Cerebellar nuclear complex (tissue), 1 donor: ENCODE measurements at places on chromosomes 16 and 17.
A peak's percentile ranks its signal among the peaks of the same experiment; 100 is the strongest.

GRCh38 chr16:85675251-85675874 lies 13.4 kb downstream of the GINS2 start:
- no peak for DNase-seq

DNA sequence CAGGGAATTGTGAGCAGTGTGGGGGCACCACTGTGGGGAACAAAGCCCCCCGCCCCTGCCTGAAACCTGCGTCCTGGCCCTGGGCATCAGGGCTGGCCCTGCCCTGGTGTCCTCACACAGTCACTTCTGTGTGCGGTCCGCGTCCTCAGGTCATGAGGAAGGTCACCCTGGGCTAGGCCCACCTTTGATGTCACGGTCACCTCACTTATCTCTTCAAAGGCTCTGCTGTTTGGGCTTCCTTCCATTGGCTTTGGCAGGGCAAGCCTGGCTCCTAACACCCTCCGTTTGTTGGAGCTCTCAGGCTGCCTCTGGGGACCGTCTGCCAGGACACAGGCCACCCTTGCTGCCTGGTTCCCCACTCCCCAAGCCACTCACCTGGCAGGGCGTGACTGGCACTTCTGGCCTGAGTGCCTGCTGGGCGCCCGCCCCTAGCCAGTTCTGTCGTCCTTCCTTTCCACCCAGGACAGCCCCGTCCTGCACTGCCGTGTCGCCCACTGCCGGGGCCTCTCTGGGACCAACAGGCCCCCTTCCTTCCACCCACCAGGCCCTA lies 8.8 kb downstream of the CENPX start:
- DNase-seq: no peak

DNA sequence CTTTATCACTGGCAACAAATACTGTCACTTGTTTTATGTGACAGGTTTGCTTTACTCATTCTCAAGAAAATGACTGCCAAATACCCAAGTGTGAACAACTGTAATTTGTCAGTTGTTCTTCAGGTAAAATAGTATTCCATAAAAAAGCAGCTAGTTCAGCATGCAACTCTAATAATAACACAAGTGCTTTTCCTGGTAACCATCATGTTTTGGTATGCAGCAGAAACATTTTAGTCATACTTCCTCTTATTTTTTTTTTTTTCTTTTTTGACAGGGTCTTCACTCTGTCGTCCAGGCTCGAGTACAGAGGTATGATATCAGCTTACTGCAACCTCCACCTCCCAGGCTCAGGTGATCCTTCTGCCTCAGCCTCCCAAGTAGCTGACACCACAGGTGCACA lies 4.6 kb downstream of the TERF2 start:
- no peak for DNase-seq

- no peak for DNase-seq
Observed at GRCh38 chr17:70076189-70076588, 1.2 kb downstream of the KCNJ16 start.

- no peak for DNase-seq
Observed at GRCh38 chr17:57644326-57644725, 100.8 kb downstream of the CCDC182 start.

- peak; percentile 19 for DNase-seq
Observed at GRCh38 chr16:70746040-70746707, 54.8 kb downstream of the VAC14 start.

- no peak for DNase-seq
Observed at GRCh38 chr17:17445296-17445924, 31.4 kb upstream of the MED9 start.

GRCh38 chr16:67190448-67191399 lies 788 bp upstream of the EXOC3L1 start:
- no peak for DNase-seq

- DNase-seq: no peak
Observed at GRCh38 chr16:23225634-23226033, 43.1 kb downstream of the SCNN1G start.

GRCh38 chr17:82802075-82802780 lies 37.6 kb downstream of the ZNF750 start:
- DNase-seq: no peak

- DNase-seq: no peak
Observed at GRCh38 chr16:203246-203645, 23.0 kb downstream of the HBQ1 start.

DNA sequence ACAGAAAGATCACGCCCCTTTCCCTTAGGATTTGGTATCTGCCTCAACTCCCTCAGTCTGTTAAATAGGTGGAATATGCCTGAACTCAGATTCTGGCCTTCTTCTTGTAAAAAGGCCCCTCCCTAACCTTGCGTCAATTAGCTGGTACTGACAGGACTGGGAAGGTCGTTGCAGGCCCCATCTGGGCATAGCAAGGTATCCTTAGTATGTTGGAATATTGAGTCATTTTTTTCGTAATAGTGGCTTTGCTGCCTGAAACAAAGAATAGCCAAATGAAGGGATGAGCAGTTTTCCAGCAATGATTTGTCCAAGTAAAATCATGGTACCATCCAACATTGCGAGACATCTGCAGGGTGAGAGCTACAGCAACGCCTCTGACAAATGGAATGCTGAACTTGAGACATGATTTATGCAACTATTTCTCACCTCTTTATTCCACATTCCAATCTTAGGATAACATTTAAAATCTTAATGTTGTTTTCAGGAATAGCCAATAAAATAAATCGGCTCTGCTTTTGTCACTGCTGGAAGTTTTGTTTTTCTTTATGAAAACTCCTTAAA lies 39.3 kb upstream of the BRD7 start:
- no peak for DNase-seq

GRCh38 chr16:75198135-75198600 lies 8.8 kb downstream of the CTRB2 start:
- DNase-seq: no peak

DNA sequence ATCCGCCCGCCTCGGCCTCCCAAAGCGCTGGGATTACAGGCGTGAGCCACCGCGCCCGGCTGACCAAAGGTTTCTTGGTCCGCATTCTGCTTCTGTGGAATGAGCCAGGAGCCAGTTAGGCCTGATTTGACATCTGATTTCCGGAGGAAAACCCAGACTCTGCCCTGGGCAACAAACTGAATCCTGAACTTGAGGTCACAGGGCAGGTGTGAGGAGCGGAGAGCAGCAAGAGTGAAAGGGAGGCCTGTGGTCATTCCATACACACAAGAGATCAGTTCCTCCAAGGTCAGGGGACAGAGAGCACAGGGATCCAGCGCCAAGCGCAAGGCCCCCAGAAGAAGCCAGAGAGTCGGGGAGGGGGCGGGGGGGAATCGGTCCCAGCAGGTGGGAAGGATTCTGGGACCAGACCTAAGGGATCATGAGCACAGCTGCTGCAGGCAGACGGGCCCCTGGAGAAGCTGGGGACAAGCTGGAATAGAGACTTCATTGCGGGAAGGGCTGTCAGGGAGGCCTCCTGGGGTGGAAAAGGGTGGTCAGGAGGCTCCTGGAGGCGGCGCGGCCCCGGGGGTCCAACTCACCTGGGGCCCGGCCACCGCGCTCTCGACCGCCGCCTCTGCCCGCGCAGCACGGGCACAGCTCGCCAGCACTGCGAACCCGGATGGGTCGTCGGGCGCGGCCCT lies 436 bp downstream of the SHPK start:
- no peak for DNase-seq

GRCh38 chr16:49855822-49856671 lies at the start of gene ZNF423:
Gene ZNF423 (minus strand): TSS chr16:49856112. CDS start chr16:49855774, 338 bp downstream.
- no peak for DNase-seq

DNA sequence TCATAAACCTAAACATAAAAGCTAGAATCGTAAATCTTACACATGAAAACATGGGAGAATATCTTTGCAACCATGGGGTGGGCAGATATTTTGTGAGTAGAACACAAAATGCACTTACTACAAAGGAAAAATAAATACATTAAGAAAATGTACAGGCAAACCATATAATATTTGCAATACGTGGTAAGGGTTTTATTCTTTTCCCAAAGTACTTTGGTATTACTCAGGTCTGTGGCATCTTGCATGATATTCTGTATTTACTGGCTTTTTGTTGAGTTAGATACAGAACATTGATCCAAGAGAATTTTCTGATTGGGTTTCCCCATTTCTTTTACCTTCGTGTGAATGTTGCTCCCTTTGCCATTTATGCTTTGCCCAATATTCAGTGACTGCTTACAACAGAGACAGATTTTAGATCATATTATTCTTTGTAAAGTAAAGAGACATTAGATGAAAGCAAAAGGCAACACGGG lies 33.0 kb upstream of the ARHGAP17 start:
- no peak for DNase-seq

DNA sequence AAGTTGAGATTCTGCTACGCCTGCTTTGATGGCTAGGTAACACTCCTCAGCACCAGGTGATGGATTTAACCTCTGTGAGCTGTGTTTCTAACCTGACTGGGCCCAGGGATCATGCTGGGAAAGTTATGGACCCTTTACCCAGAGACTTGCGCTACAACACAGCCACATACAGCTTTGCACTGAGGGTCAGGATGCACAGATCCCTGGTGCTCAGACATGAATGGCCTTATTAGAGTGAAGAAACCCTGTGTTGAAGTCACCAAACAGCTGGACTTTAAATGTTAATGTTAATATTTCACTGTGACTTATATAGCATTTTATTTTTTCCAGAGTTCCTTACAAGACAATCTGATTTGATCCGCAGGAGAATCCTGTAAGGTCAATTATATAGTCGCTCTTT lies 114.3 kb downstream of the MSI2 start:
- no peak for DNase-seq

- no peak for DNase-seq
Observed at GRCh38 chr16:87178977-87179376, 138.2 kb downstream of the C16orf95 start.

DNA sequence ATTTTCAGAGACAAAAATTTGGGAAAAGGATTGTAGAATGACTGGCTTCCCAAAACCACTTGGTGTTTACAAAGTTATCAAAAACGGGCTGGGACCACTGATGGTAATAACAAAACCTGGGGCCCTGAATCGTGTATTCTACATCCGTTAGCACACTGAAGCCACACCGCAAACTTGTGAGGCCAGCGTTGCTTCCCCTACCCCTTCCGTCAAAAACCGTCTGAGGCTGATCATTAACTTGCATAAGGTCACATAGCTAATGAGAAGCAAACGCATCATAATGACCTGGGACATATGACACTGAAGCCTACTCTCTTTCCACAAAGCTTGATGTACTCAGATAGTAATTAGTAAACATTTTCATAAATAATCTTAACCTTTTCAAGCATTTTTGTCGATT lies 704.3 kb downstream of the MAF start:
- no peak for DNase-seq

- no peak for DNase-seq
Observed at GRCh38 chr17:17152385-17152784, 53.7 kb downstream of the PLD6 start.

DNA sequence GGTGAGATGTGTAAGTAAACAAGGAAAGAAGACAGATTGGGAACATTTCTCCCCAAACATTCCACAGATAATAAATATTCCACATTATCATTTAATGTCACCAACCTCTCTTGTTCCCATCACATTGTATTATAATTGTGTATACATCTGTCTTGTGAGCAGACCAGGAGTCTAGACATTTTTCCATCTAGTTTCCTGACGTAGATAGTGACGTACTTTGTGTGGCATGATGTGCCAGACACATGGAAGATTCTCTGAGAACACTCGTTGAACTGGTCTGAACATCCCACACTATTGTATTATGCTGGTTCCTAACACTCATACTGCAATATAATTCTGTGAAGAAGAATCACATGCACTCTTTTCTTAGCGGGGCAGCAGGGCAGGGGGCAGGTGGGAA lies 34.0 kb downstream of the WSB1 start:
- DNase-seq: no peak

DNA sequence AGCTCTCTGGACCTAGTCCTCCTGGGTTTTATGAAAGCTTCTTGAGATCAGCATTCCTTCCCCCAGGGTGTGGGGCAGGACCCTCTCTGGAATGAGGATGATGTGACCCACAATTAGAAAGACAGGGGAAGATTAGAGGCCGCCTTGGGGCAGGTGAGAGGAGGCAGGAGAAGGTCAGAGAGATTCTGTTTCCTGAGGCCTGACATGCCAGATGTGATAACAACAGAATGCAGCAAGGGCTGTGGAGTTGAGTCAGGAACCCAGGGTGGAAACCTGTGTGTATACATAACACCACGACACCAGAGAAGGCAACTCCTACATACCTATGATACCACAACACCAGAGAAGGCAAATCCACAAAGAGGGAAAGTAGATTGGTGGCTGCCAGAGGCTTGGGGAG lies 5.4 kb upstream of the SLC5A10 start:
- no peak for DNase-seq

DNA sequence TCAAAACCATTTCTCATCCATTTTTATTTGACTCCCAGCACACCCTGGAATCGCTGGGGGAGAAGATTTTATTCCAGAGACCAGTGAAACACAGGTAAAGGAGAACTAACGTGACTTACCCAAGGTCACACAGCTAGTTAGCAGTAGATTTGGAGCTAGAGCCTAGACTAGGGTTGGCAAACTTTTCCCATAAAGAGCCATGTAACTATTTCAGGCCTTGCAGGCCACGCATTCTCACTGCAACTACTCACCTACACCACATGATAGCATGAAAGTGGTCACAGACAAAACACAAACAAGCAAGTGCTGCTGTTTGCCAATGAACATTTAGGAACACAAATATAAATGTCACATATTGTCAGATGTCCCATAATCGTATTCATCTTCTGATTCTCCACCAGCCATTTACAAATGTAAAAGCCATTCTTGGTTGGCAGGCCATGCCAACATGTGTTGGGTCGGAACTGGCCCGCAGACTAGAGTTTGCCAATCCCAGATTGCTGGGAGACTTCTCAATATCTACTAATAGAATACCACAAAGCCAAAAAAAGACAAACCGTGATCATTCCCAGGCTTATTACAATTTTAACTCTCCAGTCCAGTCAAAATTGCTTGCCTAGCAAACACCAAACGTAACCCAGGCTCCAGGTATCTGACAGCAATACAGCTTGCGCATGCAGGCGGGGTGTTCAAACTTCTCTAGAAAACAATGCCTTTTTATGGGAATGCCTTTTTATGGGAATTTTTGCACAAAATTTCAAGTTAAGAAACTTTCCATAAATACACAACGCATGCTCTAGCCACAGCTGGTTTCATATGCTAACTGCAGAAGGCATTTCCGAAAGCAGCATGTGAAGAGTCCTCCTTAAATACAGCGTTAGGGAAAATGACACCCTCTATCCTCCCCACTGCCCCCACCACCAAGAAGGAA lies 20.9 kb downstream of the ZFHX3 start:
- no peak for DNase-seq
